Mesothelial cell of epicardium (in vitro differentiated cells): ENCODE measurements at places on chromosomes 13 and 19.

DNA sequence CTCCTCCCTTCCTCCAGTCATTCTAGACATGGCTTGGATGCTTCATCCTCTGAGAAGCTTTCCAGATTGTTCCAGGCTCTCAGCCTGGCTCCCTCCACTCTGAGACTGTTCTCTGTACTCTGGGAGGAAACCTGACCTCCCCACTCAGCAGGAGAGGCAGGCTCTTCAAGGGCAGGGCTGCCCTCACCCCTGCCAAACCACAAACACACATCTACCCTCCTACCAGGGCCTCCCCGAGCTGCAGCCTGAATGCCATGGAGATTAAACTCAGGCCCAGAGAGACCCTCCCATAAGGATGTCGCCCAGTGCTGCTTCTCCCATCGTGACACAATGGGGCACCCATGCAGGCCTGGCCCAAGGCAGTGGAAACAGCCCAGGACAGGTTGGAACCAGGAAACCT is 16.2 kb downstream of the NUMBL start:
- no peak overlapping the region for H3K27ac ChIP-seq
- no peak overlapping the region for H3K4me3 ChIP-seq
- peaks cover 35% of the 10 kb centered on the region for H3K36me3 ChIP-seq
- no peaks in the 10 kb centered on the region for H3K4me1 ChIP-seq
- H3K27me3 ChIP-seq = no peaks in the 10 kb centered on the region

DNA sequence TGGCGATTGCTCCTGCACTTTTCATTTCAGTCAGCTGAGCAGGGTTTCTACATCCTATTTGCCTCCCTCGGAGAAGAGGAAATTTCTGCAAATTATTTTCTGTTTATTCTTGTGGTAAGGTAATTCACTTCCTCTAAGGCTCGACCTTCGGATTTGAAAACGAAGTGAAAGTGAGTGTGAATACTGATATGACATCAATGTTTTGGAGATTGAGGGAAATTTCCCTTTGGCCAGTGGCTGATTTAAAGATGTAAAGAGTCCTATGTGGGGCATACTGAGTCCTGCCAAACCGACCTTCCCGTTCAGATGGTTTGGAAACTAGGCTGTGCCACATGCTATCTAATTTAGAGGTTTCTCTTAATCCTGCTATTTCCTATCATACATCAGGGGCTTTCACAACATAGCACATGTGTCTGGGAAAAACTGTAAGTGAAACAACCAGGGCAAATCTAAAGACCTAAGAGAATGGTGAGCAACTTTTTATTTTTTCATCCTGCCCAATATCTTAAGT is 112.3 kb downstream of the POSTN start:
- H3K27ac ChIP-seq = peak overlapping the region; percentile 55
- H3K4me3 ChIP-seq = no peak overlapping the region
- no peak for DNase-seq

GRCh38 chr19:41746593-41747227 is 8.6 kb upstream of the CEACAM6 start:
- no peak overlapping the region for H3K27ac ChIP-seq
- no peaks in the 10 kb centered on the region for H3K4me1 ChIP-seq
- H3K27me3 ChIP-seq = no peaks in the 10 kb centered on the region

DNA sequence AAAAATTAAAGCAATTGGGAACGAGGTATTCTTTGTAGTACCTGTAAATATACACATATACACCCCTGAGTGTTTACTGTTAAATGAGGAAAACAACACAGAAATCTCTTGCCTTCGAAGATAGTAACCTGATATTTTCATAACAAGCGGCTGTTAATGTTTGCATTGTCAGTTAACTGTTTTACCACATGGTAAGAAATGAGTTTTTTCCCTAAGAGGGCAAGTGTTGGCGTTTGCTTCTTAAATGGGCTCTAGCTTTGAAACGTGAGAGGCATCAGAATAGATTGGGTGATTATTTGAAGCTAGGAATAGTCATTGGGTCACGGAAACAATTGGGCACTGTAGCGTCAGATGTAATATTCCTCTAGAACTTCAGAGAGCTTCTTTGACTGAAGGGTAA is 22.0 kb upstream of the UPF3A start:
- no peaks in the 10 kb centered on the region for H3K27me3 ChIP-seq
- no peak overlapping the region for H3K27ac ChIP-seq
- DNase-seq = no peak
- H3K4me1 ChIP-seq = no peaks in the 10 kb centered on the region
- H3K4me3 ChIP-seq = no peak overlapping the region

DNA sequence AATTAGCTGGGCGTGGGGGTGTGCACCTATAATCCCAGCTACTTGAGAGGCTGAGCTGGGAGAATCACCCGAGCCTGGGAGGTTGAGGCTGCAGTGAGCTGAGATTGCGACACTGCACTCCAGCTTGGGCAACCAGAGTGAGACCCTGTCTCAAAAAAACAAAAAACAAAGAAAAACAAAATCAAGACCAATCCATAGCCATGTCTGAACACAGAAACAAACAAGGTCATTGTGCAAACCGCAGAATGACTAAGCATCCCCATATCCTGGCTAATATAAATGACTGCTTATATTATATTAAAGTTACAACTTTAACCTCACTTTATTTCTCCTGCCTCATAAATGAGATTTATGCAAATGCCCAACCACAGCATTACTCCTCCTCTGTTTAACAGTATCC is 2.3 kb upstream of the LYPD3 start:
- H3K36me3 ChIP-seq = no peaks in the 10 kb centered on the region
- no peak overlapping the region for H3K27ac ChIP-seq
- H3K4me1 ChIP-seq = peaks cover 16% of the 10 kb centered on the region
- peaks cover 13% of the 10 kb centered on the region for H3K27me3 ChIP-seq
- no peak overlapping the region for H3K4me3 ChIP-seq

GRCh38 chr19:14277608-14278007 is 71.6 kb upstream of the ADGRL1 start:
- H3K4me1 ChIP-seq = no peaks in the 10 kb centered on the region
- DNase-seq = no peak
- H3K4me3 ChIP-seq = no peak overlapping the region
- H3K27me3 ChIP-seq = no peaks in the 10 kb centered on the region
- H3K27ac ChIP-seq = no peak overlapping the region

GRCh38 chr19:56718231-56718630 is 46.7 kb upstream of the ZNF835 start:
- no peaks in the 10 kb centered on the region for H3K4me1 ChIP-seq
- peaks cover 2% of the 10 kb centered on the region for H3K36me3 ChIP-seq
- H3K27ac ChIP-seq = no peak overlapping the region
- no peaks in the 10 kb centered on the region for H3K27me3 ChIP-seq

DNA sequence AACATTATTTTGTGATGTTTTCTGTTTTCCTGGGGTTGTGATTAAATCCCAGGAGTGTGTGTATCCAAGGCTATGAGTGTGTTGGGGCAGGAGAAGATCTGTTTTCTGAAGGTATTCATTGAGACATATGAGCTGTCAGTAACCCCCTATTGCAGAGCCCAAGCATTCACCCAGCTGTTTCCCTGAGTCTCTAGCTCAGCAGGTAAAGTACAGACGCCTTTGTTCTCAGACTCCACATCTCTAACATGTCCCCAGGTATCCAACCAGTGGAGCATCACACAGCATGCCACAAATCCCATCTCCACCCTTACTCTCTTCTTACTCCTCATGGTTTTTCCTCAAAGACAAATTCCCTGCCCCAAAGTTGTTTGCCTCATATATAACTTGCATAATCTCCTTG is 213.6 kb downstream of the PCDH20 start:
- peaks cover 16% of the 10 kb centered on the region for H3K27me3 ChIP-seq
- no peaks in the 10 kb centered on the region for H3K36me3 ChIP-seq
- no peaks in the 10 kb centered on the region for H3K4me1 ChIP-seq
- H3K27ac ChIP-seq = no peak overlapping the region
- H3K4me3 ChIP-seq = no peak overlapping the region

DNA sequence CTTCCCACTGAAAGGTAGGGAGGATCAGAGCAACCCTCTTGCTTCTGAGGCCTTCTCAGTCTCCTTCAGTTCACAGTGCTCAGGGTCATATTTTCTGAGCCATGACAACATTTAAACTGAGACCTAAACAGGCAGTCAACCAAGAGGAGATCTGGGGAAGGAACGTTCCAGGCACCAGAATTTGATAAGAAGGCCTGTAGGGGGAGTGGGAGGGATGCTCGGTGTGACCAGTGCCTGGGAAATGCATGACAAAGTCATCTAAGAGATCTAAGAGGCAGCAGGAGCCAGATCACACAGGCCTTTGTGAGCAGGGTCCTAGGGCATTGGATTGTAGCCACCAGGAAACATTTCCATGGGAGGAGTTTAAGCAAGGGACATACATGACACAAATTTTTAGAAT is 71.6 kb downstream of the SHISA2 start:
- H3K36me3 ChIP-seq = peaks cover 4% of the 10 kb centered on the region
- H3K27me3 ChIP-seq = peaks cover 3% of the 10 kb centered on the region
- no peak overlapping the region for H3K4me3 ChIP-seq
- H3K27ac ChIP-seq = no peak overlapping the region

DNA sequence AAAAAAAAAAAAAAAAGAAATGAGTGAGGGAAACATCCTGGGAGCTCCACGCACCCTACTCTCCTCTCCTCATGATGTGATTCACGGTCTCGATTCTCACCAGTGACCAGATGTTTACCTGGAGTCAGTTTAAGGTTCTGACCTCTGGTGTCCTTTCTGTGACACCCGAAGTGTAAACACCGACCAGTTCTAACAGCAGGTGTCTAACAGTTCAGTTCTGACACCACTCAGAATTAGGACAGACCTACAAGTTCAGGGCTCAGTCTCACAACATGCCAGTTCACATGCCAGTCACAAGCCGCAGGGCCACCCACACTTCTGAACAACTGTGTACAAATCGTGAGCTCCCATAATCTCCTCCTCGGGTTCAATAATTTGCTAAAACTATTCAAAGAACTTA is 6.0 kb downstream of the ZNF564 start:
- peaks cover 52% of the 10 kb centered on the region for H3K36me3 ChIP-seq
- H3K27me3 ChIP-seq = no peaks in the 10 kb centered on the region
- peaks cover 10% of the 10 kb centered on the region for H3K4me1 ChIP-seq
- no peak overlapping the region for H3K27ac ChIP-seq

- no peak overlapping the region for H3K27ac ChIP-seq
- H3K4me3 ChIP-seq = no peak overlapping the region
- H3K36me3 ChIP-seq = peaks cover 3% of the 10 kb centered on the region
- no peaks in the 10 kb centered on the region for H3K27me3 ChIP-seq
These were observed 1341.2 kb upstream of the SPRY2 start for GRCh38 chr13:81682081-81682630.

DNA sequence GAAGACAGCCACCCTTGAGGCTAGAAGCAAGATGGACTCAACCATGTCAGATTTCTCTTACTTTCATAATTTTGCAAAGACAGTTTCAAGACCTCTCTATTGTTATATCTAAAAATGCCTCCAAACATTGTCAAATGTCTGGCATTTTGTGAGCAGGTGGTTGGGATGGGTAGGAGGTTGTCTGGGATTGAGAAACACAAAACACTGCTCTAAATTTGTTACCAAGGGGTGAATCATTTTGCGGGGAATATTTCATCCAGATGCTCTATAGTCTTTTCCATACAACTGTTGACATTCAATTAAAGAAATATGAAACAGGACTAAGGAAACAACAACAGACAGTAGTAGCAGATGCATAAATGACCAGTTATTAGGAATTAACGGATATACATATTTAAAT is 208.2 kb downstream of the ITGBL1 start:
- no peaks in the 10 kb centered on the region for H3K4me1 ChIP-seq
- no peak for DNase-seq
- H3K36me3 ChIP-seq = no peaks in the 10 kb centered on the region
- no peak overlapping the region for H3K27ac ChIP-seq

DNA sequence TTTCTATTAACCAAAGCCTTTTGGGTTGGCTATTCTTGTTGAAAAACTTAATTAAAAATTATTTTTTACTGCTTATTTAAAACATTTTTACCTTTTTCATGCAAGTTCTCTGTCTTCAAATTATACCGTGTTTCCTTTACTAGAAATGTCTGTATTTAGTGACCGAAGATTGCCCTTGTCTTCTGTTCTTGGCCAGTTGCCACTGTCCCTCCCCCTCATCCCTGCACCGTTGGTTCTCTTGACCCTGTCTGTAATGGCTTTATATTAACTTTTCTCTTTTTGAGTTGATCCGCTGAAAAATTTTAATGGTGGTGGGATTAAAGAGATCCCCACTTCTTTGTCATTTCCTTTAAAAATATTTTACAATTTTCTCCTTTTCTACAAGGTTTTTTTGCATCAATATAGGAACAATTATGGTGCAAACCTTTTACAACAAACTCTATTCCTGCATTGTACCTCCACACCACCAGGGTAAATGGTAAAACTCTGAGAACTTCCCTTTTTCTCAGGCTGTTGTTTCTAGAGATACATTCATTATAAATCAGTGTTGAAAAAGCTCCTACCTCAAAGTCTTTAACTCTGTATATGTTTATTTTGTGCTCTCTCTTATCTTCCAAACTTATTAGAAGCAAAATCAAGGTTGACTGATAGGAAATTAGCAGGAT is 12.9 kb upstream of the RNF113B start:
- DNase-seq = no peak
- H3K27ac ChIP-seq = peak overlapping the region; percentile 90
- H3K4me3 ChIP-seq = peak overlapping the region; percentile 43
- peaks cover 3% of the 10 kb centered on the region for H3K36me3 ChIP-seq

DNA sequence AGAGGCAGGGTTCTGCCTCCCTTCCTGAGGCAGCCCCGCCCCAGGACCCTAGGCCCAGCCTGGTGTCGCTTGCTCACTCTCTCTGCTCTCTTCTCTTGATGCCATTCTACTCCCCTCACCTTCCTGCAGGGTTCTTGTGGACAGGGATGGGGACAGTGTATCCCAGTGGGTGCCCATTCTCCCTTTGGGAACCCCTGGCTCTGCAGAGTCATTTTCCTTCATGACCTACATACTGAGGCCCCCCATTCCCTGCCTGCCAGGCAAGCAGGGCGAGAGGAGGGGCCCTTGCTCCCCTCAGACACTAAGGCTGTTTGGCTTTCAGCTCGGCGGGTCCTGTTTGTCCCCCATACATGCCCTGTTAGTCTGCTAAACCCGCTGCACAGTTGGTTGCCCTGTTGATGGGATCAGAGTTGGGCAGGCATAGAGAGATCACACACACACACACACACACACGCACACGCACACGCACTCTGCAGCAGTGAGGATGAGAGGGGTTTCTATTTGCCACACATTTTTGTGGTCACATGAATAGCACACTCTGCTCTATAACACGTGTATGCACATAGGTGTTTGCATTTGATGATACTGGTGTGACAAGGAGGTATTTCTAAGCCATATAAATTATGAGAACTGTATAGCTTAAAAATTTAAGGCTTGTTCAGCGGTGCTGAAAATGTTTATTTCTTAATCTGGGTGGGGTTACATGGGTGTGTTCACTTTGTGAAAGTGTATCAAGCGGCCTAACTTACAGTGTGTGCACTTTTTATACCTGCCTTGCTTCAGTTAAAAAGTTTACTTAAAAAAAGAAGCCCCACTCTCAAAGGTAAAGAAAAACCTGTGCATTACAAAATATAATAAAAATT is 20.3 kb downstream of the NFIX start:
- no peak overlapping the region for H3K4me3 ChIP-seq
- H3K36me3 ChIP-seq = peaks cover 2% of the 10 kb centered on the region
- H3K27ac ChIP-seq = no peak overlapping the region
- no peak for DNase-seq
- peaks cover 98% of the 10 kb centered on the region for H3K27me3 ChIP-seq

GRCh38 chr13:50446611-50447010 is 396.9 kb downstream of the DLEU7 start:
- DNase-seq = no peak
- no peak overlapping the region for H3K4me3 ChIP-seq
- H3K4me1 ChIP-seq = peaks cover 26% of the 10 kb centered on the region
- H3K27me3 ChIP-seq = no peaks in the 10 kb centered on the region
- no peaks in the 10 kb centered on the region for H3K36me3 ChIP-seq
- H3K27ac ChIP-seq = no peak overlapping the region

- H3K27ac ChIP-seq = peak overlapping the region; percentile 97
- H3K27me3 ChIP-seq = no peaks in the 10 kb centered on the region
- peaks cover 15% of the 10 kb centered on the region for H3K4me1 ChIP-seq
- H3K4me3 ChIP-seq = peak overlapping the region; percentile 90
- no peak for DNase-seq
- peaks cover 19% of the 10 kb centered on the region for H3K36me3 ChIP-seq
These were observed 521 bp upstream of the ZNF665 start for GRCh38 chr19:53193535-53194222.
